ENCODE measurements at places on chromosomes 3 and 15.

- DNase-seq: peak; percentile 76
These were observed 52.2 kb downstream of the EXOG start for GRCh38 chr3:38548154-38548931.

DNA sequence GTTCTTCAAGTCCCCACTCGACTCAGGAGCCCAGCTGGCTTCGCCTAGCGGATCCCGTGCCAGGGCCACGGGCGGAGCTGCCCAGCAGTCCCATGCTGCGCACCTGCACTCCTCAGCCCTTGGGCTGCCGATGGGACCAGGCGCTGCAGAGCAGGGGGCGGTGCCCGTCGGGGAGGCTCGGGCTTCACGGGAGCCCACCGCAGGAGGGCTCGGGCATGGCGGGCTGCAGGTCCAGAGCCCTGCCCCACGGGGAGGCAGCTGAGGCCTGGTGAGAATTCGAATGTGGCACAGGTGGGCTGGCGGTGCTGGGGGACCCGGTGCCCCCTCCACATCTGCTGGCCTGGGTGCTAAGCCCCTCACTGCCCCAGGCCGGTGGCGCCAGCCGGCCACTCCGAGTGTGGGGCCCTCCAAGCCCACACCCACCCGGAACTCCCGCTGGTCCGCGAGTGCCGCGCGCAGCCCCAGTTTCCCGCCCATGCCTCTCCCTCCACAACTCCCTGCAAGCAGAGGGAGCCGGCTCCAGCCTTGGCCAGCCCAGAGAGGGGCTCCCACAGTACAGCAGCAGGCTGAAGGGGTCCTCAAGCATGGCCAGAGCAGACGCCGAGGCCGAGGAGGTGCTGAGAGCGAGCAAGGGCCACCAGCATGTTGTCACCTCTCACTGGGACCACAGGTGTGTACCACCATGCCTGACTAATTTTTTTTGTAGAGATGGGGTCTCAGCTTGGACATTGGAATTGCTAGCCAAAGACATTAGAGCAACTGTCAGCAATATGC is 17.0 kb downstream of the RAB7A start:
- no peak for DNase-seq

DNA sequence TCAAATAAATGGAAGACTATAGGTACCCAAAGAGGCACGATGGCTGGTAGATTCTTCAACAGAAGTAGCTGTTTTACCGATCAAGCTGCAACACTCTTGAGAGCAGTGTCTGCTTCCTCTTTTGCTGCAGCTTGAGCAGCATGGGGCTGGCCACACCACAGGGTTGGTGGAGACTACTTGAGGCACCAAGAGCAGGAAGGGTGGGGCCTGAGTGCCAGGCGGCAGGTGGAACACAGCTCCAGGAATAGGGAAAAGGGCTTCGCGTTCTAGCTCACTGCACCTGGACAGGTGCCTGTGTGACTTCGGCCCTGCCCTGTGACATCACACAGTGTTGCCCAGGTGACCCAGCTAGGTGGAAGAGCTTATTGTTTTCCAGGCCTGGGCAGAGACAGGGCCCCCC is at the start of gene CCDC33:
CCDC33 (plus strand) TSS at position 365 of the 400 bp plus-strand sequence. CDS start 394 bp downstream, outside the sequence.
- no peak for DNase-seq

DNA sequence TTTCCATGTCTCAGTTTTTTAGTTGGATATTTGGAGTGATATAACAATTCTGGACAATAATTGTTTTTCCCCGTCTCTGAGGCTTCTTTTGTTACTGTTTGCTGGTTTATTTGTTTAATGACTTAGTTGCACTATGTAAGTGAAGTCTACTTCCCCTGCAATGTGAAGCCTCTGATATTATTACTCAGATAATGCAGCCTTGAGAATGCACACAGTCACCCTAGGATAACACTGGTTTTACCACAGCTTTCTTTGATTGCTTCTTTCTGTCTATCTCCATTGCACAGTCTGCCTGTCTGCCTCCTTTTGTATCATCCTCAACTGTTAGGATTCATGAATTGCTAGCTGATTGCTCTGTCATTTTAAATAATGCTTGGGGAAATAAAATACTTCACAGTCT is 208.7 kb upstream of the ROBO1 start:
- DNase-seq: no peak

DNA sequence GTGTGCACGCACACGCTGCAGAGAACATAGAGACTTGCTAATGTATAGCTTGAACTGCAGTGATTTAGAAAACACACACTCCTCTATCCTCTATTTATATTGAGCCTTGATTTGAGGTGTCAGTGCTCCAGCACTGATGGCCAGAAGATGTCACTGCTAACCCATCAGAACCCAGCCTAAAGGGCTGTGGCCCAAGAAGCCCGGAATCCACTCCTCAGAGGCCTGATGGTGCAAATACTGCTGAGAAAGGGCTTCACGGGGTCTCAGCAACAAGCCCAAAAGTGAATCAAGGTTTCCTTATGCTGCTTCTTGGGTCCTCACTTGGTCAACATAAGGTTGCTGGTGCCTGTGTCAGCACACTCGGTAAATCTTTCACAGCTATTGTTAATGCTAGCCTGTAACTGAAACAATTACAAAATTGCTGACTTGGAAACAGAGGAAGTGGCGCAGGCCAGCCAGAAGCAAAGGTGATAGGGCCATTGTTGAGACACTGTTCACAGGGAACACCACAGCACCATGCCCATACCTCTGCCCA is 60.3 kb downstream of the HEG1 start:
- peak; percentile 53 for DNase-seq

DNA sequence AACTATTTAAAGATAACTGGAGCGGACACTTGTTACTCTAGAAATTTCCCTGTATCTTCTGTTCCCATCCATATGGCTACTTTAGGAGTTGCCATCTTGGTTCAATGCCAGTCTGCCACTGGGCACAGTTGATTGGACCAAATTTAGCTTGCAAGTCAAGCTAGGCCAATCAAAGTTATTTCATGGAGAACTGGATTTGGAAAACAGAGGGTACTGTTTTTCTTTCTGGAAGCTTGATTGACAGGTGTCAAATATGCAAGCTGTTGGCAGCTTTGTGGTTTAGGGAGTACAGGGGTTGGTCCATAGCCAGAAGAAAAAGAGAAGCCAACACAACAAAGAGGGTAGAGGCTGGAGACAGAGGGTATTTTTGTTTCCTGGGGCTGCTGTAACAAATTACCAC is 33.4 kb upstream of the KLHL25 start:
- no peak for DNase-seq
